ENCODE measurements at places on chromosomes 6 and 20.
A peak's percentile ranks its signal among the peaks of the same experiment; 100 is the strongest.

- DNase-seq: peak; percentile 35
These were observed 482.5 kb downstream of the QKI start for GRCh38 chr6:163897030-163897429.

GRCh38 chr6:38110481-38110971 lies 291.0 kb downstream of the ZFAND3 start:
- DNase-seq: peak; percentile 27

- DNase-seq: peak; percentile 95
These were observed 118.4 kb upstream of the SGK1 start for GRCh38 chr6:134436281-134436815.

DNA sequence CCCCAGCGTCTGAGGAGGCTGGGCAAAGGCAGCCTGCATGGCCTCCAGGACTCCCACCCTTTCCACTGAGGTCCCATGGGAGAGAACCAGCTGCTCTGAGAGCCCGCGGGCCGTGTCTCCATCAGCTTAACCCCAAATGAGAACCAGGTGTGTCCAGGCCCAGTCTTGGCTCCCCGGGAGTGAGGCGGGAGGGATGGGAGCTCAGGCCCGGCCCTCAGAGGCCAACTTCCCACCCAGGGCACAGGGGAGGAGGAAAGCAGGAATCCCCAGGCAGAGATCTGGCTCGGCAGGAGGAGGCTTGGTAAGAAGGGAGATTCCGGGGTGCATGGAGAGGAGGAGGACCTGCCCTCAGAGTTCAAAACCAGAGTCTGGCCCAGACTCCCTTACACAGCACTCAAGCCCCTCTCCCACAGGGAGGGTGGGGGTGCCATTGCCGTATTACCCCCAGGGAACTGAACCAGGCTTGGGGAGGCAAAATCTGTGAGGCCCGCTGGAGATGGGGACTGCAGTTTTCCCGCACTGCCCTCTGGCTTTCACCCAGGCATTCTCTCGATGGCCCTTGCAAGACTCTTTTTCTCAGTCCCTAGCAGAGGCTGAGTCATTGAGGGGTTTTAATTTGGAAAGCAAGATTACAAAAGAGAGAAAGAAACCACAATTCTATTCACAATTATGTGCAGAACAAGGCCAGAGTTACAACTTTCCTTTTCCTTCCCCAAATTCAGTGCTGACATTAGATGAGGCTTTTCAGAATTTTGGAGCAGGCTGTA lies 17.1 kb downstream of the FOXF2 start:
- peak; percentile 58 for DNase-seq

- peak; percentile 72 for DNase-seq
These were observed 118.5 kb upstream of the SYNDIG1 start for GRCh38 chr20:24350923-24351368.

DNA sequence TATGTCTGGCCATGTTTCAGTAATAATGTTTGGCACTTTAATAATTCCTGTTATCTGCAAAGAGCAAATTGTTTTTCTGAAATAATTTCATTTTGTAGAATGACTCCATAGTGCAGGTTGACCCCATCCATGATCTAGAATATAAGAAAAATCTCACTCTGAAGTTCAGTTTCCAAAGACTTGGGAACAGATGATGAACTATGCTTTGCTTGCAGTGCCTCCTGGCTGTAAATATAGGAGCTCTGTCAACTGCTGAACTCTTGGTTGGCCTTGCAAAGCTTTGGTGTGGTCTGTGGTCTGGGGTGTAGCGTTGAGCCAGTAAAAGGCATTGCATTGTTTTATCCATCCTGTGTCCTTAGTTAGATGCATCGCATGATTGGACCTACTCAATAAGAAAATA lies 104.0 kb downstream of the PLCB4 start:
- DNase-seq: peak; percentile 25

- peak; percentile 88 for DNase-seq
These were observed 57.3 kb upstream of the MLIP start for GRCh38 chr6:54053881-54054391.

DNA sequence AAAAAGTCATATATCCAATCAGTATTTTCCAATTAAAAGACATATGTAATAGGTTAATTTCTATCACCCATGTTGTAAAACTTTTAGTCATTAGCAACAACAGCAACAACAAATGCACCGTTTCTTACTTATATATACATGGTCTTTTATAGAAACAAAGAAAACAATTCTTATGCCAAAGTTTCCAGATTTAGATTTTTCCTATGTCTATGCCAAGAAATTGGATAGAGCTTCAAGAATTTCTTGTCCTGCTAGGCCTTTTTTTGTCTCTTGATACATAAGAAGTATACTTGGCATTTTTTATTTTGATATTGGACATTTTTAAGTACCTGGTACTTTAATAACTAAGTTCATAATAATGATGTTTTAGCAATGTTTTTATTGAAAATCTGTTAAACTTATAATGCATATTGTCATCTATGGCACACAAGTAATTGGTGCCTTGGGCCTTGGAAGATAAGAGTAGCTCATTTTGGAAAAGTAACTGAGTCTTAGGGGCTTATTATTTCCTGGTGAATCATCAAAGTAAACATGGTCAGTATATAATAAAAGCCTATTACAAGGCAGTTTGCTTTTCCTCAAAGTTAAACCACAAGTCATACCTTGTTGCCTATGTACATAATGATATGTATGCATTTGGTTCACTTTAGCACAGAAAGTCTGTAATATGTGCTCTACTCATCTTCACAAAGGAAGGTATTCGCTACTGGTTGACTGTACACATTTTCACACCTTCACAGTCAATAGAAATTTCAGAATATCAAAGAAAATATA lies 10.1 kb upstream of the FRK start:
- no peak for DNase-seq

GRCh38 chr6:134510142-134510541 lies 192.2 kb upstream of the SGK1 start:
- DNase-seq: no peak

DNA sequence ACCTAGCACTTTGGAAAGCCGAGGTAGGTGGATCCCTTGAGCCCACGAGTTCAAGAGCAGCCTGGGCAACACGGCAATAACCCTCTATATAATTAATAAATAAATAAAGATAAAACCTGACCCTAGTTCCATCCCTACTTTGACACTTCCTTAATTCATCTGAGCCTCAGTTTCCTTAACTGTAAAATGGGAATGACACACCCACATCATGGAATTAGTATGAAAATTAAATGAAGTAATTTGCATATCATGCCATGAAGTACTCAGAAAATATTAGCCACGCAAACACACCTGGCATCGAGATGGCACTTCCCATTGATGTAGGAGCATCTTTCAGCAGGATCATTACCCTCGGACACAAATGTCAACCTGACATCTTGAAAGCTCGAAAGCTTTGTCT lies 19.1 kb downstream of the ZMYND8 start:
- no peak for DNase-seq

DNA sequence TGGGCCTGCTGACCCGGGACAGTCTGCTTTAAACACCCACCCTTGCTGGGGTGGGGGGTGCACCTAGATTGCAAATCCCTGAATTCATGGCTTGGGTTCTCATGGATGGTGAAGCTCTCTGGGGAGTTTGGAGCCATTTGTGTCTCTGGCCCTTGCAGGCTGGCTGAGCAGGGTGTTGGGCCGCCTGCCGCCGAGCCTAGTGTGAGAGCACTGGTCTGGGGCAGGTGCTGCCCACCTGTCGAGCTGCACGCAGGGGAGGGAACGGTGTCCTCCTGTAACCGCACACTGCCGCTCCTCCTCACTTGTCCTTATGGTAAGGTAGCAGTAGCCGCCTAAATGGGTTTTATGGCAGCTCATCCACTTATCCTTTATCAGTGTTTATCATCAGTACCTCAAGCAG lies 143.9 kb downstream of the DTNBP1 start:
- no peak for DNase-seq

DNA sequence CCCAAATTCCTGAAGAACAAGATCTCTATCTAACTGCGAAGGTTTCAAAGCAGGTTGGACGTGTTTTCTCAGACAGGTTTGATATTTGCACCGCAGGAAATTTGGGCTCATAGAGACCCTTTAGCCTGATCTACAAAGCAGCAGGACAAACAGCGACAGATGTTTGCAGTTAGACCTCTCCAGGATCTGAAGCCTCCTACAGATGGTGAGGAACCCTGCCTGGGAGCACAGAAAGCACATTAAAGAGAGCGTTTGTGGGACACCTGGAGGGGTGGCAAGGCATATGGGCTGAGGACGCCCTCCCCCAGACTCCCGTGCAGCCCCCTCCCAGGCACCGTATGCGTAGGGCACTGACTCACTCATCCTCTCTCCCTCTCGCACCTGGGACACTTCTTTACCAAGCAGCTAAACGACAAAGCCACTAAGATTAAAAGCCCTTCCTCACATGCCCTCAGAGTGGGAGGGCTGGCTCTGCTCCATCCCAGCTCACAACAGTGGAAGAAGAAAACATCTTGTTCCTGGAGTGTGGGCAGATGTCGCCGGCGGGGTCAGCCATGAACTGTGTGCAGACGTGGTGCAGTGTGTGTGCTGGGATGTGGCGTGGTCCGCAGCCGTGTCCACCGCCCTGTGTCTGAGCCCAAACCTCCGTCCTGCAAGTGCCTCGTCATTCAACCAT lies 249.7 kb upstream of the AFDN start:
- DNase-seq: no peak

GRCh38 chr6:147417954-147418353 lies 90.5 kb upstream of the SAMD5 start:
- DNase-seq: no peak

DNA sequence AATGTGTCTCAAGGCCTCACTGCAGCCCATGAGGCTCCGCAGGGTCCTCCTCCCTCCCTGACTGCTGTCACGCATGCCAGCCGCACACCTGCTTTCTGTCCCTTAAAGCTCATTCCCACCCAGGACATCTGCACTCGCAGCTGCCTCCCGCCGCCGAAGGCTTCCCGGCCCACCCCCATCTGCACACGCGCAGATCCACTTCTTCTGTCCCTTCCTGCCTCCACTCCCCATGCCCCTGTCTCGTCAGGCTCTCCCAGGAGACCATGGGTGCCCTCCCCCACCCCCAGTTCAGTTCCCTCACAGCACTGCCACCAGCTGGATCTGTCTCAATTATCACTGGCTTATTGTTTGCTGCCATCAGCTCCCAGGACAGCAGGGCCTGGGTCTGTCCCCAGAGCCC lies 63.0 kb downstream of the RIPOR3 start:
- DNase-seq: no peak

- peak; percentile 20 for DNase-seq
These were observed 55.4 kb downstream of the GFOD1 start for GRCh38 chr6:13431861-13432465.

- DNase-seq: peak; percentile 53
These were observed 1005.6 kb upstream of the FLRT3 start for GRCh38 chr20:15342991-15343523.

GRCh38 chr20:45981261-45981660 lies 9.3 kb upstream of the ZNF335 start:
- DNase-seq: no peak

DNA sequence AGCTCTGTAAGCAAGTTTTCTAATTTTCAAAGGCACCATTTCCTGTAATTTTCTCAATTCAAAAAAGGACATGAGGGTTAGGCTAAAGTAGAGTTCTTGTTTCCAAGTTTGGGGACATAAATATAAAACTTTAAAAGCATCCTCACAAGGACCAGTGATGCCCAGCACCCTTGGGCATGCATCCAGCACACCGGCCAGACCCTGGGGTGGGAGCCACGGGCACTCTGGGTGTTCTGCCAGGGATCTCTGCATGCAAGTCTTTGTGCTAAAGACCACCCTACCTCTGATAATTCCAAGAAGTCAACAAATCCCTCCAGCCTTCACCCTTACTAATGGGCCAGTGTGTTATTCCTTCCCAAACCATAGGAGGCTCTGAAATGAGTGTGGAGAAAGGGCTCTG lies 46.5 kb downstream of the PLCG1 start:
- no peak for DNase-seq

DNA sequence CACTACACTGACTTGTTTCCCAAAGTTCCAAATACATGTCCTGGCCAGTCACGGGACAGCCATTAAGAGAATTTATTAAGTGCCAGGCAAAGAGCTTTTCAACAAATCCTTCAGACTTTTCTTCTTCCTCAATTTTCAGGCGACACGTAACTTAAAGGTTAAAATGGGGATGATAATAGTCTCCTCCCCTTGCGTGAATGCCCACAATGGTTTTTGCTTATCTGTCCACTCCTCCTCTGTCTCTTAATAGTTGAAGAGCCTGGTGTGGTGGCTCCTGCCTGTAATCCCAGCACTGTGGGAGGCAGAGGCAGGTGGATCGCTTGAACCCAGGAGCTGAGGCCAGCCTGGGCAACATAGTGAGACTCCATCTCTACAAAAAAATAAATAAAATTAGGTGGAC lies 11.4 kb upstream of the PARD6B start:
- DNase-seq: no peak

GRCh38 chr6:137341681-137342195 lies 122.6 kb upstream of the IFNGR1 start:
- peak; percentile 80 for DNase-seq
